HFFc6 (cell line): ENCODE measurements at places on chromosomes 6 and 20. TPM values are rescaled to one million over a fixed set of nuclear protein-coding genes. Genes with fewer than 3 reads are reported as not detected.

DNA sequence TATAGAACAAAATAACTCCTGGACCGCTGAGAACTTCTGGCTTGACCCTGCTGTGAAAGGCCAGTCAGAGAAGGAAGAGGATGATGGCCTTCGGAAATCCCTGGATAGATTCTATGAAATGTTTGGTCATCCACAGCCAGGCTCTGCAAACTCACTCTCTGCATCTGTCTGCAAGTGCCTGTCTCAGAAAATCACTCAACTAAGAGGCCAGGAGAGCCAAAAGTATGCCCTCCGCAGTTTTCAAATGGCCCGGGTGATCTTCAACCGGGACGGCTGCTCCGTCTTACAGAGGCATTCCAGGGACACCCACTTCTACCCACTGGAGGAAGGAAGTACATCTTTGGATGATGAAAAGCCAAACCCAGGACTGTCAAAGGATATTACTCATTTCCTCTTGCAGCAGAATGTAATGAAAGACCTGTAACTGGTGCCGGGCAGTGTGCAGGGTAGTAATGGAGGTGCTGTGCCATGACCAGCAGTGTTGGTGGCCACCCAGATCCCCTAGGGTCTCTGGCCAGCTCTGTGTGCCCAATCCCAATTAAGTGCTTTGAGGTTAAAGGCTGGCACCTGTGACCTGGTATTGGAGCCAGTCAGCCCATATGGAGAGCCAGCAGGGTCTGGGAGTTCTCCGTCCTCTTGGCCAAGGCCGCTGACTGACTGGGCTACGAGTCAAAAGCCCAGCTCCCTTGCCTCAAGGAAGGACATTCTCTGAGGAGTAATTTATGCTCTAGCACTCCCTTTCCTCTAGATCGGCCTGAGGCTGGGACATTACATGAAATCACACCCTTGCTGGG lies 87.1 kb downstream of the TRMT6 start:
- peak overlapping the region; percentile 54 for H3K4me3 ChIP-seq
- no peaks in the 10 kb centered on the region for H3K27me3 ChIP-seq
- DNase-seq = peak; percentile 55
- no peaks in the 10 kb centered on the region for H3K36me3 ChIP-seq
- H3K27ac ChIP-seq = peak overlapping the region; percentile 58

- no peak for DNase-seq
- H3K27me3 ChIP-seq = peaks cover 17% of the 10 kb centered on the region
- H3K36me3 ChIP-seq = no peaks in the 10 kb centered on the region
- peaks cover 15% of the 10 kb centered on the region for H3K4me1 ChIP-seq
These were observed 11.9 kb upstream of the ZFAND3 start for GRCh38 chr6:37807656-37808055.

GRCh38 chr6:37155394-37156312 lies 14.3 kb upstream of the PIM1 start:
- H3K36me3 ChIP-seq = no peaks in the 10 kb centered on the region
- H3K4me3 ChIP-seq = no peak overlapping the region
- peaks cover 5% of the 10 kb centered on the region for H3K27me3 ChIP-seq
- DNase-seq = no peak
- no peak overlapping the region for H3K27ac ChIP-seq

Gene SESN1
- 12.1 and 15.7 TPM in 2 replicates for total RNA-seq

DNA sequence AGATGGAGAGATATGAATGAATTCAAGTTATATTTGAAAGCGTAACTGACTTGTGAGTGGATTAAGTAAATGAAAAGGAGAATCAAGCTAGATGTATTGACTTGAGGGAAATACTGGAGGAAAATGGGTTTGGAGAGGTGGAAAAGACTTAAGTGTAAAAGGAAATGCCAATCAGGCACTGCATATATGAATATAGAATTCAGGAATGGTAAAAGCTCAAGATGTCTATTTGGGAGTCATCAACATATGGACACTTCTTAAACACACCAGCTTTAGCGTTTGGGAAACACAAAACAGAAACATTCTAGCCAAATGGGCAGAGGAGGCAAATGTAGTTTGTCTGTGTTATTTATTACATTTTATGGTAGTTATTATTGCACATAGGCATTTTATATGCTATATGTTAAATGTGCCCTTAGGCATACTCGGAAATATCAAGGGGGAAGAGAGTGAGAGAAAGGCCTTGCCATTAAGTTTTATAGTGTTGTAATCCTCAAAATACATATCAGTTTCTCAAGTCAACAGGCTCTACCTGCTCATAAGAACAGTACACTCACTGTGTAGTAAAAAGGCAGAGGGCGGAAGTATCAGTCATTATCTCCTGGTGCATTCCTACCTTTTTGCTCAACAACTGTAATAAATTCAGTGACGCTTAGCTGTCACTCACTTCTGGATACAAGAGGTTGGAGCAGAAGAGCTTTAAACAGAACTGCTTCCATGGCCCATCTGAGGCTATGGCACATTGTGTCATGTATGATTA lies 33.7 kb upstream of the ME1 start:
- H3K4me1 ChIP-seq = no peaks in the 10 kb centered on the region; the same call in 1 of the 2 replicates
- no peak overlapping the region for H3K27ac ChIP-seq

GRCh38 chr20:16474363-16474762 lies 98.9 kb downstream of the KIF16B start:
- no peaks in the 10 kb centered on the region; the same call in 1 of the 2 replicates for H3K4me1 ChIP-seq
- H3K36me3 ChIP-seq = no peaks in the 10 kb centered on the region
- DNase-seq = no peak
- no peaks in the 10 kb centered on the region; the same call in 1 of the 2 replicates for H3K27me3 ChIP-seq

Gene BMP5
- not detected in 3 replicates for total RNA-seq

GRCh38 chr20:15976047-15976736 lies 597.1 kb downstream of the KIF16B start:
- H3K36me3 ChIP-seq = peaks cover 10% of the 10 kb centered on the region; the same call in 1 of the 2 replicates
- no peak overlapping the region for H3K4me3 ChIP-seq
- no peak for DNase-seq
- H3K27ac ChIP-seq = no peak overlapping the region
- H3K27me3 ChIP-seq = no peaks in the 10 kb centered on the region

Gene EEF1A2
- 1.9 to 6.5 TPM (median 4.7 TPM) in 3 replicates for total RNA-seq

DNA sequence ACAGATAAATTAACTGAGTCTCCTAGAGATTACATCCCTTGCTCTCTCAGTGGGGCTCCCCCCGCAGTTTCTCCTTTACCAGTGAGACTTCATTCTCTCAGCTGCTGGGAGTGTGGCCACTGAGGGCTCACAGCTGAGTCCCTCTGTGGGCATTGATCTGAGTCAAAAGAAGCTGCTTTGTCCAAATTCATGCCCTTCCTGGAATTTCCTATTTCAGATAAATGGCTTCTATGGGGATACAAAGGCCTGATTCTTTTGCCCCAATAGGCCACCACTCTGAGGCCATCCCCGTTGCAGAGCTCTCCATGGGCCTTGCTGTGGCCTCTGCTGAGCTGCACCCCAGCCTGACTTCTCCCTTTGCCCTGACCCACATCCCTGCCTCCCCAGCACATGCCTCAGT lies 10.0 kb downstream of the CST5 start:
- no peak for DNase-seq
- no peak overlapping the region for H3K4me3 ChIP-seq
- no peak overlapping the region for H3K27ac ChIP-seq
- H3K4me1 ChIP-seq = no peaks in the 10 kb centered on the region
- H3K36me3 ChIP-seq = no peaks in the 10 kb centered on the region
- H3K27me3 ChIP-seq = peaks cover 16% of the 10 kb centered on the region

- H3K27ac ChIP-seq = no peak overlapping the region
- no peak for DNase-seq
- H3K4me3 ChIP-seq = no peak overlapping the region
- no peaks in the 10 kb centered on the region for H3K36me3 ChIP-seq
- no peaks in the 10 kb centered on the region; the same call in 1 of the 2 replicates for H3K4me1 ChIP-seq
These were observed 19.4 kb upstream of the CCM2L start for GRCh38 chr20:31990641-31991338.

GRCh38 chr6:97876711-97877110 lies 593.7 kb upstream of the MMS22L start:
- H3K4me3 ChIP-seq = no peak overlapping the region
- H3K27ac ChIP-seq = no peak overlapping the region
- H3K36me3 ChIP-seq = no peaks in the 10 kb centered on the region
- no peaks in the 10 kb centered on the region for H3K4me1 ChIP-seq
- DNase-seq = no peak

GRCh38 chr20:53866794-53867740 lies 203.3 kb downstream of the BCAS1 start:
- H3K4me1 ChIP-seq = peaks cover 70% of the 10 kb centered on the region
- H3K27ac ChIP-seq = peak overlapping the region; percentile 94
- peaks cover 1% of the 10 kb centered on the region; the same call in 1 of the 2 replicates for H3K27me3 ChIP-seq
- no peaks in the 10 kb centered on the region for H3K36me3 ChIP-seq
- peak overlapping the region; percentile 78 for H3K4me3 ChIP-seq
- DNase-seq = peak; percentile 29

DNA sequence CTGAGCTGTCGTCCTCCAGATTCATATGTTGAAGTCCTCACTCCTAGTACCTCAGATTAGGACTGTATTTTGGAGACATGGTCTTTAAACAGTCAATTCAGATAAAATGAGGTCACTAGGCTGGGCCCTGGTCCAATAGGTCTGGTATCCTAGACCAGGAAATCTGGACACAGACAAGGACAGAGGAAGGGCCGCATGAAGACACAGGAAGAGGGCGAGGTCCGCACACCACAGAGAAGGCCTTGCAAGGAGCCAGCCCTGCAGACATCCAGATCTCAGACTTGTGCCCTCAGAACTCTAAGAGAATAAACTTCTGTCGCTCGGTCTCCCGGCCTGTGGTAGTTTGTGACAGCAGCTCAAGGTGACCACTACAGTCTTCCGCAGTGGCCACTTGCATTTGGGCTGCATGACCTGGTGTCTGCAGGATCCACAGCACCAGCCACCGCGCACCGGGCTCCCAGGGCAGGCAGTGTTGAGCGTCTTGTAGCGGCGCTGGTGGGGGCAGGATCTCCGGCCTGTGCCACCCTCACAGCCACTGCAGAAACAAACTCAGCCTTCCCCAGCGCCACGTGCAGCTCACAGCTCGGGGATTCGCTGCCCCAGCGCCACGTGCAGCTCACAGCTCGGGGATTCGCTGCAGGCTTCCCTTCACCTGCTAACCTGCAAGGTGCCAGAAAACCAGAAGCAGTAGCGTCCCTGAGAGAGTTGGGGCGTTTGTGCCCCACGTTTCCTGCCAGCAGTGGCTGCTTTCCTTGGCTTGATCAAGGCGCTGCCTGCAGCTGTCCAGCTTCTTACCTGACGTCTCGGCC lies 6.0 kb upstream of the RBM38 start:
- H3K27me3 ChIP-seq = no peaks in the 10 kb centered on the region; the same call in 1 of the 2 replicates
- H3K36me3 ChIP-seq = no peaks in the 10 kb centered on the region
- no peaks in the 10 kb centered on the region for H3K4me1 ChIP-seq
- DNase-seq = no peak

- peak; percentile 60 for DNase-seq
- H3K4me3 ChIP-seq = no peak overlapping the region
- peaks cover 2% of the 10 kb centered on the region; the same call in 1 of the 2 replicates for H3K27me3 ChIP-seq
- H3K27ac ChIP-seq = peak overlapping the region; percentile 22; the same call in 1 of the 2 replicates
These were observed 163.5 kb upstream of the CDYL start for GRCh38 chr6:4612636-4613171.

Gene MAS1
- not detected in 3 replicates for total RNA-seq

Gene PSORS1C2
- total RNA-seq = not detected in 3 replicates

Gene CLPSL2
- total RNA-seq = not detected in 3 replicates

DNA sequence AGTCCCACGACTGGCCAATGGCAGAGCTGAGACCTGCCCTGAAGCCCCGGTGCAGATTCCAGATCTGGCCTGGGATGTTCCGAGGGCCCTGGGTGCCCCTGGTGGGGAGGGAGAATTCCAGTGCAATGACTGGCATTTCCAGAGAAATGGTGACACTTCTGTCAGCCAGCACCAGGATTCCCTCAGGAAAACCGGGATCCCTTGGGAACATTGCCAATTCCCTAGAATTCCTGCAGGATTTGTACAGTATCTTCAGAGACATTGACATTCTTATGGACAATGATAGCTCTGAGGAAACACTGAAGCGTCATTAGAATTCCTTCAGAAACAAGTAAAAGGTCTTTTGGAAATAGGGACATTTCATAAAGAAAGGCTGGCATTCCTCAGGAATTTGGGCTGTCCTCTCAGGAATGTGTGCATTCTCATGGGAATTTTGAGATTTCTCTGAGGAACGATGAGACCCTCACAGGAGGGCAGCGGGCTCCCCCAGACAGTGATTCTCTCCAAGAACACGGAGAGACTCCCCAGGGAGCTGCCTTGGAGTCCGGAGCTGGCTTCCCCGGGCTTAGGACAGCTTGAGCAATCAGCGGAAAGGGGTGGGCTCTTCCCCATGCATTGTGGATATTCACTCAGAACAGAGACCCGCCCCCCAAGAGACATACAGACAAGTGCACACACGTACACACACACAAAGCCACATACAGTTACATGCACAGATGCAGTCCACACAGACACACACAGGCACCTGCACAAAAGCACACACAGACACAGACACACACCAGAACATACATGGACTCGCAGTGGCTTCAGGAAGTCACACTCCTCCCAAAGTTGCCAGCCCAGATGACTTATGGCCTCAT lies 35.2 kb upstream of the BPIFA2 start:
- DNase-seq = no peak
- no peaks in the 10 kb centered on the region for H3K4me1 ChIP-seq
- no peak overlapping the region for H3K4me3 ChIP-seq
- no peaks in the 10 kb centered on the region for H3K36me3 ChIP-seq

Gene ISM1
- total RNA-seq = not detected in 3 replicates

- H3K36me3 ChIP-seq = peaks cover 26% of the 10 kb centered on the region
- H3K4me1 ChIP-seq = peaks cover 23% of the 10 kb centered on the region
- peak overlapping the region; percentile 97 for H3K4me3 ChIP-seq
- DNase-seq = peak; percentile 54
These were observed 504 bp downstream of the VPS16 start for GRCh38 chr20:2840967-2841531.

Gene ADAT2
- total RNA-seq = 2.8 and 3.5 TPM in 2 replicates

DNA sequence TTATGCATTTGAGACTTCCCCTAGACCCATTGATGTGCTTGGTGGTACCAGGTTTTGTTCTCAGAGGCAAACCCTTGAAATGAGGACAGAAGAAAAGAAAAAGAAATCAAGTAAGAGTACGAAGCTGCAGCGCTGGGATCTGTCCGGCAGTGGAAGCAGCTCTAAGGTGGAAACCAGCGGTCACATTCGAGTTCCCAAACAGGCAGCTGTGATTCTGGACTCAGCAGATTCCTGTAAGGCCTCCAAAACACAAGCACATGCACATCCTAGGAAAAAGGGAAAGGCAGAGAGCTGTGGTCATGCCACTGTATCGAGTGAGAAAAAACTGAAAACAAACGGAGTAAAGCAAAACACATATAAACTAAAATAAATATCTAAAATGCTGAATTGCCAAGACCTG lies 4.5 kb downstream of the FAM217B start:
- no peaks in the 10 kb centered on the region for H3K27me3 ChIP-seq
- H3K36me3 ChIP-seq = peaks cover 9% of the 10 kb centered on the region; the same call in 1 of the 2 replicates
- peaks cover 32% of the 10 kb centered on the region for H3K4me1 ChIP-seq
- no peak overlapping the region for H3K27ac ChIP-seq
- no peak overlapping the region for H3K4me3 ChIP-seq
- DNase-seq = no peak

DNA sequence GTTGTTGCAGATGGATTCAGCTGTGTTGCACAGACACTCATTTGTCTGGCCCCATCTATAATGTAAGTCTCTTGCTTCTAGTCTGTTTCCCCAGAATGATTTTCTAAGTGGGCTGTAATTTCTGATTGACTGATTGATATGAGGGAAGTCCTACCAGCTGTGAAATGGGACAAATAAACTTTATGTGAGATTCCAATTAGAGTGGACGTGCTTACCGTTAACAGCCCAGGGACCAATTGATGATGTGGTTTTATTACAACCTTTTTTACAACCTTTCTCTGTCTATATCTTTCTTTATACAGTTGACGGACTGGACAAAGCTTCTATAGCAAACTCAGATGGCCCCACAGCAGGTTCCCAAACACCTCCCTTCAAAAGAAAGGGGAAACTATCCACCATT lies 33.9 kb downstream of the PHACTR2 start:
- no peaks in the 10 kb centered on the region for H3K27me3 ChIP-seq
- H3K4me1 ChIP-seq = no peaks in the 10 kb centered on the region
- no peak overlapping the region for H3K4me3 ChIP-seq
- no peak overlapping the region for H3K27ac ChIP-seq
- peaks cover 19% of the 10 kb centered on the region for H3K36me3 ChIP-seq
